ENCODE measurements at places on chromosomes 1 and 21.
A peak's percentile ranks its signal among the peaks of the same experiment; 100 is the strongest.

- no peak for DNase-seq
These were observed 123.6 kb upstream of the KCNJ6 start for GRCh38 chr21:38039841-38040240.

DNA sequence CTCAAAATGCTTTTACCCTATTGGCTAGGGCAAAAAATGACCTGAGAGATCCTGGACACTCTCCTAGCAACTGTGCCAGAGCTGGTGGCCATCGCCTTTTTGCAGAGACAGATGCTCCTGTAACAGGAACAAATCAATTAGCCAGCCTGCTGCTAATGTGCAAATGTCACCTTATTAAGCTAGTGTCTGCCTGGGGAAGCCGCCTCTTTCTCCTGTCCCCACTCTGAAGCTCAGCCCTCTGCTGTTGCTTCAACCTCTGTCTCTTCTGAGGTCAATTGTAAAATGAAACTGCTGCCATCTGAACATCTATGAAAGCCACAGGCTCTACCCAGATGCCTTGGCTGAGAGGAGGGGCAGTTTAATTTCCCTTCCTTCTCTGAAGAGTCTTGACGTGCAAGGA, 85.5 kb upstream of the CACNA1E start:
- no peak for DNase-seq

- DNase-seq, result no peak
These were observed 45.7 kb downstream of the SLC9A1 start for GRCh38 chr1:27109103-27109822.

DNA sequence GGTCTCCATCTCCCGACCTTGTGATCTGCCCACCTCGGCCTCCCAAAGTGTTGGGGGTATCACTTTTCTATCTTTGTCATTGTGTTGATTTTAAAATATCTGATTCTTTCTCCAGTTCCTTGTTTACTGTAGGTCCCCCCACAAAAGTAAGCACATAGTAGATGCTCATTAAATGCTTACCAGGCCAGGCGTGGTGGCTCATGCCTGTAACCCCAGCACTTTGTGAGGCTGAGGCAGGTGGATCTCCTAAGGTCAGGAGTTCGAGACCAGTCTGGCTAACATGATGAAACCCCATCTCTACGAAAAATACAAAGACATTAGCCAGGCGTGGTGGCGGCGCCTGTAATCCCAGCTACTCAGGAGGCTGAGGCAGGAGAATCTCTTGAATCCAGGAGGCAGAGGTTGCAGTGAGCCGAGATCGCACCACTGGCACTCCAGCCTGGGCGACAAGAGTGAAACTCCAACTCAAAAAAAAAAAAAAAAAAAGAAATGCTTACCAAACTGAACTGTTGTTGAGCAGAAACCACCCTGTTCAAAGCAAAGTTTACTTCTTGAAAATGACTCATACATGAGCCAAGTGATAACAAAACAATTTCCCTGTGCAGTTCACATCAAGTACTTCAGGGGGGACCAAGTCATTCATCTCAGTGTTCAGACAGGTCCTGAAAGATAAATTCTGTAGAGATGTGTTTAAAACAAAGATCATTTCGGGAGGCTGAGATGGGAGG, 24.3 kb upstream of the NID1 start:
- no peak for DNase-seq

- DNase-seq, result no peak
These were observed 57.8 kb downstream of the HFM1 start for GRCh38 chr1:91346824-91347223.

- no peak for DNase-seq
These were observed 10.2 kb downstream of the WNT4 start for GRCh38 chr1:22132517-22133235.

DNA sequence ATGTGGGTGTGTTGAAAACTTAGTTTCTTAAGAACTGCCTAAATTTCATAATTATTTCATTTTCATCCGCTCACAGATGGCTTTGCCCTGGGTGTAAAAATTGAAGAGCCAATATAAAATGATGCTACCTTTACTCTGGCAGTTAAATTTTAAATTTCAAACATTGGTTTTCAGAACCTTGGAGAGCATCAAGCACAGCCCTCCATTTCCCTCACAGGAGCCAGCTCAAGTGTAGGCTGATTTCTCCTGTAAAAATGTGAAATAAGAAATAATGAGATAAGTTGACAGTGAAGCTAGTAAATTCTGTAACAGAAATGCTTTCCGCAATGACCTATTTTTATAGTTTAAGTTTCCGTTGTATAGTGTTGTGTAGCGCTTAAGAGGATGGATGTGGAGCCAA, 53.9 kb upstream of the AKT3 start:
- no peak for DNase-seq

GRCh38 chr21:42781971-42782722, 97.2 kb downstream of the WDR4 start:
- no peak for DNase-seq

DNA sequence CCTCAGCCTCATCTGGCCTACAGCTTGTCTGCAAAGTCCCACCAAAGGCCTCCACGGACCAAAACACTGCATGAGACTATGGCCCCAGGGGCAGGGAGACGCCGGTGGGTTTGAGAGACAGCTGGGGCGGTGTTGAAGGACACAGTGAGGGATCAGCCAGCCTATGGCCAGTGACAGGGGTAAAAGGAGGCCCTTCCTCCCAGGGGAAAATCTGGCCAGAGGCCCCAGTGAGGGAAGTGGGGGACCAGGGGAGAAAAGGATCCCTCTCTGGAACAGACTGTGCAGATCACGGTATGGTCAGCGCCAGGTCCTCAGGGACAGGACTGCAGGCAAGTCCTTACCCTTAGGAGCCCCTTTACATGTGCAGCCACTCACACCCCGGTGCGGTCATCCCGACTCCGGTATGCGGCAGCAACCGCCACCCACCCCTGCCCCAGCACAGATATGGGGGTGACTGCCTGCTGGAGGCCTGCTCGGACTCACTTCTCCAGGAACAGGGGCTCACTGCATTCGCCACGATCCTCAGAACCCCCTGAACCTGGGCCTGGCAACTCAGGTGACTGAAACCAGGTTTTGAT, 1.3 kb downstream of the CERS2 start:
- no peak for DNase-seq

DNA sequence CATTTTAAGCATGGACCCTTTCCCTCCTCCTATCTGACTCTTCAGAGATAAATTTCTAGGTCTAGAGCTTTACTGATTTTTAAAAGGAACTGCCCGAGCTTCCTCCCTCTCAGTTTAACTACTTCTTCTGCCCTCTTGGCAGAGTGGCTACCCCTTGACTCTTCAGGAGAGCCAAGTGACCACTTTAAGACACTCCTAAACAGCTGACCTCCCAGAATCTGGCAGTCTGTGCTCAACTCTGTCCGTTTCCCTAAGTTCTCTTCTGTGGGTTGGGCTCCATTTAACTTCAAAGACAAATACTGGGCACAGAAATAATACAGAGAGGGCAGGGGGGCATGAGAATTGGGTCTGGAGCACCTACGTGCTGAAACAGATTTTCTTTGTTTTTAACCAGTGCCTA, 196.3 kb upstream of the FOXD3 start:
- no peak for DNase-seq

- DNase-seq, result no peak
These were observed 383.7 kb downstream of the ZP4 start for GRCh38 chr1:237507005-237507404.

- peak; percentile 6 for DNase-seq
These were observed 72.0 kb upstream of the KCNA3 start for GRCh38 chr1:110746644-110747259.

DNA sequence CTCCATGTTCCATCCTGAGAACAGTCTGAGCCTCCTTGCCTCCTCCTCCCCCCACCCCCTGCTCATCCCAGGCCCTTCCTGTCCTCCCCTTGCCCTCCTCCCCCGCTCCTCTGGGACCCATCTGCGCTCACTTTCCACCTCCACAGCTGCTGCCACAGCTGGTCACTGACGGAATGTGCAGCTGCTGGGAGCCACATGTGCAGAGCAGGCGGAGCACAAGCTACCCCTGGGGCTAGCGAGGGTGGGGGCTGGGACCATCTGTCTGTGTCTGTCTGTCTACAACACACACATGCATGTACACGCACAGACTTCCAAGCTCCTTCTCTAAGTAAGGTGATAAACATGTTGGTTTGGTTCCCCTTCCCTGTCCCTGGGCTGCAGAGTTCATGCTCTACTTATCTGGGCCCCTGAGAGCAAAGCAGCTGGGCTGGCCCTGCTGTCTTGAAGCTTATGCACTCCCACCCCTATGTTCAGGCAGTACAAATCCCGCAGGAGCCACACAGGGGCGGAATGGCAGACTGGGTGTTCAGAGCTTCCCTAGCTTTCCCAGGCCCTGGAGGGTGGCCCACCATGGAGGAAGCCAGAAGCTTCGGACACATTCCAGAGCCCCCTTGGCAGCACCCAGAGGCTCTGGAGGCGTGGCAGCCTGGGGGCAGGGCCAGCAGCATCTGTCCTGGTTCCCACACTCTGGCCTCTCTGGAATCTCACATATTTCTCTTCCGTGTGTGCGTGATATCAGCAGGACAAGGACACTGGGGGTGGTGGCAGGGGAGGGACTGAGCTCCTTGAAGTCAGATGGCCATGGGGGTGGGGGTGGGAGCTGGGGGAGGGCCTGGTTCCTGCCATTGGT, 7.0 kb upstream of the HEYL start:
- DNase-seq, result no peak

- no peak for DNase-seq
These were observed 87.9 kb downstream of the SYT2 start for GRCh38 chr1:202622388-202622787.

GRCh38 chr1:44929531-44929930, 56.9 kb downstream of the EIF2B3 start:
- no peak for DNase-seq

DNA sequence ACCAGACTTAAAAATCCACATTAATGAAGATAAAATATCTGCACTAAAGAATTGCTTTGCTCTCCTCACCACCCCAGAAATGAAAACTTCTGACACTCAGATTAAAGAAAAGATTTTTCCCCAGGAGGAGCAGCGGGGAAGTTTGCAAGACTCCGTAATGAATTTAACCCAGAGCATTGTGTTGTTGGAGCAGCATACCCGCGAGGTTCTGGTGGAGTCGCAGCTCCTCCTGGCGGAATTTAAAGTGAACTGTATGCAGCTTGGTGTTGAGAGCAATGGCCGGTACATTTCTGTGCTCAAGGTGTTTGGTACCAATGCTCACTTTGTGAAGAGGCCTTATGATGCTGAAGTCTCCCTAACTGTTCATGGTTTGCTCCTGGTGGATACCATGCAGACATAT, 46.4 kb downstream of the VPS13D start:
- no peak for DNase-seq

- DNase-seq, result no peak
These were observed 109.8 kb downstream of the PATJ start for GRCh38 chr1:61851849-61852669.

DNA sequence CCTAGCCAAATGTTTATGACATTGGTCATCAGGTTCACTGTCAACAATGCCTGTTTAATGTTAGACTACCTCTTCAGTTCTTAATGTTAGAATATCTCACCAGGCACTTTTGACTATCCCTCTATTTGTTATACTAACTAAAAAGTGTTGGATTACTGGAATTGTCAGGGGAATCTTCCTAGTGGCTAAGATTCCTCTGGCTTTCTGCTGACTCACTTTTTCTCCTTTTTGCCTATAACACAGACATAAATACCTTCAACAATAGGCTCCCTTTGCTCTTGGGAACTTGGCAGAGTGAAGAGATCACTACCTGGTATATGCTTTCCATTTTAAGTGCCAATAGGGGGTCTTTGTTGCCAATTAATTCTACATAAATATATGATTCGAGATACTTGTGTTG, 68.5 kb downstream of the TMEM200B start:
- DNase-seq, result no peak

DNA sequence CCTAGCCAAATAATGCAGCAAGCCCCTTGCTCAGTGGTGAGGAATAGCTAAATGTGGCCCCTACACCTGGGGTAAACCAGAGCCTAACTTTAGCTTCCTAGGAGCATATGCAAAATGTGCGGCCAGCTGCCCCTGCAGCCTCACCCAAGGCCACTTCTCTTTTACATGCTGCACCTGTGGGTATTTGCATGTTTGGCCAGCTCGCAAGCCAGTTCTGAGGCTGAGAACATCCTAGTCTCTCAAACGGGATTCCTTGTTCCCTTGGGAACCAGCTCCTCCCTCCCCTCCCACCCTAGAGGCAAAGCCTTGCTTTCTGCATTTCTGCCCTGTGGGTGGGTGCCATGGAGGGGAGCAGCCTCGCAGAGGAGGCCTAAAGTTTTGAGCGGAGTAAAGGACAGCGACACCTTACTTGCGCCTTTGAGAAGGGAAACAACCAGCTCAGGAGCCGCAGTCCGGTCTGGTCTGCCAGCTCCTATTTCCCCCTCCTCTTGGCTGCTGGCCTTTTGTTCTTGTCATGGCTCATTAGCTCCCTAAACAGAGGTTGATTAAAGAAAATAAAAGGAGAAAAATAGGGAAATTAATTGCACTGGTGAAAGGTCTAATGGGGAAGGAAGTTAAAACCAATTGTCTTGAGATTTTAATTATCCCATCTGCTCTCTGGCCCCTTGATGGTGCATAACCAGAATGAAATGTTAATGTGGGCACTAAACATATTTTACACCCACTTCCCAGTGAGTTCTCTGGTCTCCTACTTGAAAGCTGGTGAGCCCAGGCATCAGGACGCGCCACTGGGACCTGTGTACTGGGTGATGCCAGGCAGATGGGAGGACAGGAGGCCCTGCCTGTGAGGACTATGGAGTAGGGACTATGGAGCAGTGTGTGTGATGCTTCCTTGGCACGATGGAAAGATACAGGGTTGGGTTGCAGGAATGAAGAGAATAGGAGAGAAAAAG, 68.7 kb downstream of the TEX35 start:
- DNase-seq, result no peak

- DNase-seq, result no peak
These were observed 35.0 kb downstream of the TMCC2 start for GRCh38 chr1:205262731-205263171.

DNA sequence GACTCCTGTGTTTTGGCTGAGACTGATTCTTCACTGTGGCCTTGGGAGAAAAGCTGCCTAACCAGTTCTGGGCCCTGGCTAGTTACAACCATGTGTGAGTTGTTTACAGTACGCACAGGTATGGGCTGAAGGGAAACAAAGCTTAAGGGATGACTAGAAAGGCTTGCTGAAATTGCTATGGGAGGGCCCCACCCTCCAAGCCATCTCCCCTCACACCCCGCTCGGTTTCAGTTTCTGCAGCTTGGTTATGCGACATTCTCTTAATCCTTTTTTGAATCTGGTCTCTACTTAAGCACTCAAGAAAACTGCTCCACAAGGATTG, 43.1 kb downstream of the PBX1 start:
- no peak for DNase-seq

DNA sequence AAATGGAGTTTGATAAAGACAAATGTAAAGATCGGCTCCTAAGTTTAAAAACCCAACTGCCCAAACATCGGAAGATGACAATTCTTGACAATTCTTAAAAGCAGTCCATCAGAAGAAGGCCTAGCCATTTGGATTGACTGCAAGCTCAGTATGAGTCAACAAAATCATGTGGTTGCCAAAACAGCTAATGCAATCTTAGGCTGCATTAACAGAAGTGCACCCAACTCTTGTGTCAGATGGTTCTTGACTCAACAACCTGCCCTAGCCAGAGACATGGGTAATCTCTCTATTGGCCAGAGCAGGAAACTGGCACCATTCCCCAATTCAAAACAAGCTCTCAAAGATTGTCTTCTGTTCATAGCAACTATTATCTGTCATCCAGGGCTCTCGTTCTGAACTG, 9.9 kb upstream of the NCF2 start:
- no peak for DNase-seq

GRCh38 chr1:95010158-95010557, 62.6 kb downstream of the ALG14 start:
- DNase-seq, result no peak
